GM04504 (cell line): ENCODE measurements at places on chromosomes 2 and 18.

- DNase-seq, result no peak
Observed at GRCh38 chr2:23604731-23605130, 219.8 kb downstream of the KLHL29 start.

DNA sequence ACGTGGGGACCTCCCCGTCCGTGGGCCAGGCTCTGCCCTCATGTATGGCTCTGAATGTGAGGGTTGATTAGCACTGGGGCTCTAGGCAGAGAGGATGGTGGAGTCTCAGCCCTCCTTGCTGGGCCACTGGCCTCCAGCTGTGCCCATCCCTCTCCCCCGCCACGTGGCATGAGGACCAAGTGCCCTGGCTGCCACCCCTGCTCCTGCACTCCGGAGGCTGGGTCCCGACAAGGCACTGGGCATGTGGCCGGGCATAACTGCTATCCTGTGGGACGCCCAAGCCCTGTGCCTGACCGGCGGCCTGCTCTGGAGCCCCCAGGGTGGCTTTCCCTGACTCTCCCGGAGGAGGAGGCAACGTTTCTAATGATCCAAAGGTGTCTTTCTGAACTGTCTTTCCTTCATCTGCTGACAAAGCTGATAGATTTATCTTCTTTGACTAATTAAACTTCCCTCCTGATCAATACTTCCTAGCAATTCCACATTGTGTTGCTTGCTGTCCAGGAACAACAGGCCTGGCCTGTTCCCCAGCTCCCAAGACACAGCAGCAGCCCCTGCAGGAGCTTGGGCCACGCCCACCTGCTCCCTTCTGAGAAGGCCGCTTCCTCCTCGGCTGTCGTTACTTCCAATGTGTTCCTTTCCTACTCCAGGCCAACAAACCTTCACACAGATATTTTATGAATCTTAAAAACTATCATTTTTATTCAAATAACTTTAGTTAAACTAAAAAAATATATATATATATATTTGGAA lies 132.0 kb downstream of the SNTG2 start:
- no peak for DNase-seq

- DNase-seq, result no peak
Observed at GRCh38 chr18:1708006-1708405, 803.3 kb downstream of the ADCYAP1 start.

- DNase-seq, result peak; percentile 25
Observed at GRCh38 chr2:28904295-28904694, 9.8 kb downstream of the WDR43 start.

- DNase-seq, result no peak
Observed at GRCh38 chr2:79916285-79916684, 388.3 kb downstream of the LRRTM1 start.

GRCh38 chr2:222105046-222105445 lies 193.8 kb downstream of the PAX3 start:
- no peak for DNase-seq

DNA sequence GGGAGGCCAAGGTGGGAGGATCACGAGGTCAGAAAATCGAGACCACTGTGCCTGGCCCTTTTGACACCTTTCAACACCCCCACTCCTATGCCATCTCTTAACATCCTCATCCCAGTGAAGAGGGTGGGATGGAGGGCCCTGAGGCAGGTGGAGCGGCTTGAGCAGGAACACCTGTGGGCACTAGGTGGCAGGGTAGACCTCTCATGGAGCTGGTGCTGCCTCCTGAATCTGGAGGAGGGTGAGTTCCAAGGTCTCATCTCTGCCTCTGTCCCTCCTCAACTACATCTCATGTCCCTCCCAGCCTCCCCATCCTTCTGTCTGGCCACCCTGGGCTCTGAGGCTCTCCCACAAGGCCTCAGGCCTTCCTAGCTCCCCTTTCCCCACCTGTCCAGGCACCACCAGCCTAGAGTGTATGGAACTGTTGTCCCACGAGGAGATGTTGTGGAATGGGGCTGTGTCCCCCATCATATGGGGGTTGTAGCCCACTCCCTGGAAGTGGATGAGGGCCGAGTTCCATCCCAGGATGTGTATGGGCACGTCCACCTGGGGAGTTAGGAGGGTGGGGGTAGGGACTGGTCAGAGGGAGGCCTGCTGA lies 17.0 kb upstream of the CRYBA2 start:
- DNase-seq, result no peak

DNA sequence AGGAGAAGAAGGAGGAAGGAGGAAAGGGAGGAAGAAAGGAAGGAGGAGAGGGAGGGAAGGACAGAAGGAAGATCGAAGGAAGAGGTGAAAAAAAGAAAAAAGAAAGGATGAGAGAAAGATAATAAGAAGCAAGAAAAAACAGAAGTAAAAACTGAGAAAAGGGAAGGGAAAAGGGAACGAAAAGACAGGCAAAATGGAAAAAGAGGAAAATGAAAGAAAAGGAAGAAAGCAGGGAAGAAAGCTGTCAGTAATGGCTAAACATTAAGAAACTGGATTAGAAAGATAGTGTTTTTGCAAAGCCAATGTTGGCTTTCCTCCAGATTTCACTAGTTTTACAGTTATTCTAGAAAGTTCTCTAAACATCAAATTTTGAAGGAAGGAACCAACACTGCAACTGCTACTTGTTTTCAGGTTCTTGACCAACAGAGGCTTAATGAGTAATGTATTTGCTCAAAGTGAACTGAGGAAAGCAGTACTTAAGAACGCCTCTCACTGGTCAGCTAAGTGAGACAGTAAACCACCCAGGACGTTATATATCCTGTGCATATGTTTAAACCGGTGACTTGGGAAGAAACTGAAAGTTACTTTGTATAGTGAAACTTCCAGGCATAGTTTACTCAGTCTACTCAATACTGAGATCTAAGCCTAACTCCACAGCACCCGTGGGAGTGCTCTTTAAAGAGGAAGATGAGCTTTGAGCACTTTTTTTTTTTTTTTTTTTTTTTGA lies 286.2 kb upstream of the TRIB2 start:
- DNase-seq, result no peak

GRCh38 chr18:37246779-37247340 lies 318.7 kb downstream of the CELF4 start:
- no peak for DNase-seq

DNA sequence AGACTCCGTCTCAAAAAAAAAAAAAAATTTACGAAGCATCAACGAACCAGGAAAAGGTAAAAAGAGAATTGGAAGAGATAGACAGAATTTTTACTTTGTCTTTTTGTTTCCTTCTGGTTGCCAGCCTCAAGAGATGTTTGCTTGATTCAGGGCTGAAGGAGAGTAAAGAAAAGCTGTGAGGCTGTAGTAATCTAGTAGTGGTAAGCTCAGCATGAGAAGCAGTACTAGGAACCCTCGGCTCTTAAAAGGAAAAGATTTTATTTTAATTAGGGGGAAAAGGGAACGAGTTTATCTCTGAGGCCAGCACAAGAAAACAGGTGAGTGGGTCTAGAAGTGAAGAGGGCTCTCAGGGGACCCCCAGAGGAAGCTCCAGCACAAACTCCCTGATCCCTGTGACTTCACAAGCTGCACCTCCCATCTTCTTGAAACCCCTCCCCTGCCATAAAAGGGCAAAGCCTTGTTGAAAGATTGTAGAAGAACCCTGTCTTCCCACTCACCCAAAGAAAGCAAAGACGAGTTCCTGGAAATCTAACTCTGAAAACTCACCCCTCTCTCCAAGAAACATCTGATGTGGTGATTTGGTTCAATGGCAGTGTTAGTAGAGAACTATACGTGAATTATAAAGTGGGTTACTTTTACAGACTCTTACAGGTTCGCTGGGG lies 8.6 kb downstream of the RBMS1 start:
- no peak for DNase-seq

DNA sequence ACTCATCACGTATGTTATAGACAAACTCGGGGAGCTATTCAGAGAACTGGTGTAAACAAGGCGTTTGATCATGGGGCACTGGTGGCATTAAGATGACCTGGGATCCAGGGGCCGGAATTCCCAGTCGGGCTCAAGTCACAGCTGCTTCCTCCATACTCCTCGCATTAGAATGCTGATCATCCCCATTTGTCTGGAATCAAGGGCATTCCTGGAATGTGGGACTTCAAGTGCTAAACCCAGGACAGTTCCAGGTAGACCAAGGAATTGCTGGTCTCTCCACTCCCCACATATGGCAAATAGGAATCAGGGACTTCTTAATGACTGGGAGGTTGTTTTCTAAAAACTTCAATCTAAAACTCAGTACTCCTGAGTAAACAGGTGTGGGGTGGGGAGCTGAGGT lies 355.7 kb upstream of the RAB6C start:
- DNase-seq, result no peak

GRCh38 chr2:83388804-83389203 lies 1070.3 kb downstream of the SUCLG1 start:
- no peak for DNase-seq

- DNase-seq, result no peak
Observed at GRCh38 chr2:121519732-121520640, 10.7 kb upstream of the RNU4ATAC start.

DNA sequence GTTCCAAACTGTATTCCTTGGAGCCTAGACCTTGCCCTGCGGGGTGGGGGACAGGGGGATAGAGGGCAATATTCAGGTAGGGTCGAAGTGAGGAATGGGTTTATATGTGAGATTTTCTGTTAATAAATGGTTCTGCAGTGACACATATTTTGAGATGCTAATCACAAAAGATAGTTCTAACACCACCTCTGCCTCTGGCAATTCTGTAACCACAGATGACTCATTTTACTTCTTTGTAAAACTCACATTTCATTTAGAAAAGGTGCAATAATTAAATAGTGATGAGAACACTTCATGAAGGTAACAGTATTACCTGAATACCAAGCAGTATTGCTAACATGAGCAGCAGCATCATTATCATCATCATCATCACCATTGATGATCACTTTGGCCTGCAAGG lies 306.6 kb downstream of the SUCLG1 start:
- DNase-seq, result no peak

- DNase-seq, result no peak
Observed at GRCh38 chr2:144671695-144672455, 152.0 kb upstream of the ZEB2 start.

- DNase-seq, result no peak
Observed at GRCh38 chr2:170227507-170227947, 49.6 kb downstream of the MYO3B start.

- no peak for DNase-seq
Observed at GRCh38 chr2:144459937-144460336, 60.0 kb downstream of the ZEB2 start.

DNA sequence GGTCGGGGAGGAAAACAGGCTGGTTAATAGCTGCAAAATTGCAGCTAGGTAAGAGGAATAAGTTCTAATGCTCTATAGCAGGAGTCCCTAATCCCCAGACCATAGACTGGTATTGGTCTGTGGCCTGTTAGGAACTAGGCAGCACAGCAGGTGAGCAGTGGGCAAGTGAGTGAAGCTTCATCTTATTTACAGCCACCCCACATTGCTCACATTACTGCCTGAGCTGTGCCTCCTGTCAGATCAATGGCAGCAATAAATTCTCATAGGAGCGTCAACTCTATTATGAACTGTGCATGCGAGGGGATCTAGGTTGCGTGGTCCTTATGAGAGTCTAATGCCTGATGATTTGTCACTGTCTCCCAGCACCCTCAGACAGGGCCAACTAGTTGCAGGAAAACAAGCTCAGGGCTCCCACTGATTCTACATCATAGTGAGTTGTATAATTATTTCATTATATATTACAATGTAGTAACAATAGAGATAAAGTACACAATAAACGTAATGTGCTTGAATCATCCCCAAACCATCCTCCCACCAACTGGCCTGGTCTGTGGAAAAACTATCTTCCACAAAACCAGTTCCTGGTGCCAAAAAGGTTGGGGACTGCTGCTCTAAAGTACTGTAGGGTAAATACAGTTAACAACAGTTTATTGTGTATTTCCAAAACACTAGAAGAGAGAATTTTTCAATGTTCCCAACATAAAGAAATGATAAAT lies 91.7 kb upstream of the TFCP2L1 start:
- no peak for DNase-seq

DNA sequence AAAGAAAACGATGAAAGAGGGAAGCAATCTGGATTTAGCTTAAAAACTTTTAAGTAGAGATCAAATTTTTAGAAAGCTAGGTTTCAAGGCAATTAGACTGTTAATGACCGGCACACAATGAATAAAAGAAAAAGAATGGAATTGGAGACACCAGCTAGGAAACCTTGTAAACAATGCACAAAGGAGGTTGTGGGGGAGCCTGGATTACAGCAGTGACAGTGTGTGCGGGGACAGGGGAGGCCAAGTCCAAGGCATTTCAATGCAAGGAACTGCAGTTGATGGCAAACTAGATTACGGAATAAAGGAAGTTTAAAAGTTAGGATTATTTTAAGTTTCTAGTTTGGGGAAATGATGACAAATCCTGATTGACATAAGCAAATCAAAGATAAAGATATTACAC lies 74.5 kb downstream of the DTNB start:
- no peak for DNase-seq

DNA sequence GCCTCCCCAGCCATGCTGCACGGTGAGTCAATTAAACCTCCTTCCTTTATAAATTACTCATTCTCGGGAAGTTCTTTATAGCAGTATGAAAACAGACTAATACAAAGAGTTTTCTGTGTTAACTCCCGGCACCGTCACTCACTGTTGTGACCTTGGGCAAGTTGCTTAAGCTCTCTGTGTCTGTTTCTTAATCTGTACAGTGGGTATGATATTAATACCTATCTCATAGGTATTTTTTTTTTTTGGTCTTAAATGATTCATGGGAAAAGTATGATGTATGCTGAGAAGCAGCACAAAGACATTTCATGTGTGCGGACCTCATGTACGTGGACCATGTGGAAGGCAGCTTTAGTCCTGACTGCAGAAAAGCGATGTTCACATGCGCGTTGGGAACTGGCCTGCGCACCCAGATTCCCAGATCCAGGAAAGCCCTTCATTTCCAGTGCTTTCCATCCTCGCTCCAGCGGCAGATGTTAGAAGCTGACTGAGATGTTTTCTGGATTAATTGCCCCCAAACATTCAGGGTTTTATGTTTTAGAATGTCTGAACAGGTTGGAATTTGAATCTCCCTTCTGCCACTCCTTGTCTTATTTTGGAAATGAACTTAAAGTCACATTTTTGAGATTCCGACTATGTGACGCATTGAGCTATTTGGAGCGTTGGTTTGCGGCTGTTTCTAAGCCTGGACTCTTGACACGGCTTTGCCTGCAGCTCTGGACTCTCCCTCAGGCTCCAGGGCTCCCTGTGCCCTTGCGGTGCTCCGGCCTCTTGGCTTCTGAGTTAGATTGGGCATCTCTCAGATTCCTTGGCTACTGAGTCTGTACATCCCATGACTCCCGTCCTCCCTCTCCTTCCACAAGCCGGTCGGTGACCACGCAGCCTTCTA lies 61.4 kb downstream of the SLC4A3 start:
- peak; percentile 84 for DNase-seq

GRCh38 chr2:232300894-232301387 lies 77.6 kb upstream of the ALPP start:
- DNase-seq, result no peak

DNA sequence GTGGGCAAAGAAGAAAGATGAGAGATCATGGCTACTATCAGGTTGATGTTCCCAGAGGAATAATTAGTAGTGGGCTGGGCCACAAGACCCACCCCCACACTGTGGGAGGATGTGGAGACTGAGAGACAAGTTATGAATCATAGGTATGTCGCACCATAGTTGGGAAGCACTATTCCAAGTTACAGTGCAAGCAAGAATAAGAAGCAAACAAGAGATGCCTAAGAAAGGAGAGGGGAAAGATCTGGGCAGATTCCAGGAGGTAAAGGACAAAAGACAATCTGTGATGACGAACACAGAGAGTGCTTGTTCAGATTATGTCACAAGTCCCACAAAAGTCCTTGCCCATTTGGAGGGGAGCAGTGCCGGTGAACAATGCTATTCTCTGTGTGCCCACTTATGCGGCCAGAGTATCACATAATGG lies 56.6 kb downstream of the FAM228A start:
- no peak for DNase-seq

- DNase-seq, result no peak
Observed at GRCh38 chr2:37934591-37935513, 9.8 kb downstream of the RMDN2 start.
